ENCODE measurements at places on chromosomes 12 and 14.

DNA sequence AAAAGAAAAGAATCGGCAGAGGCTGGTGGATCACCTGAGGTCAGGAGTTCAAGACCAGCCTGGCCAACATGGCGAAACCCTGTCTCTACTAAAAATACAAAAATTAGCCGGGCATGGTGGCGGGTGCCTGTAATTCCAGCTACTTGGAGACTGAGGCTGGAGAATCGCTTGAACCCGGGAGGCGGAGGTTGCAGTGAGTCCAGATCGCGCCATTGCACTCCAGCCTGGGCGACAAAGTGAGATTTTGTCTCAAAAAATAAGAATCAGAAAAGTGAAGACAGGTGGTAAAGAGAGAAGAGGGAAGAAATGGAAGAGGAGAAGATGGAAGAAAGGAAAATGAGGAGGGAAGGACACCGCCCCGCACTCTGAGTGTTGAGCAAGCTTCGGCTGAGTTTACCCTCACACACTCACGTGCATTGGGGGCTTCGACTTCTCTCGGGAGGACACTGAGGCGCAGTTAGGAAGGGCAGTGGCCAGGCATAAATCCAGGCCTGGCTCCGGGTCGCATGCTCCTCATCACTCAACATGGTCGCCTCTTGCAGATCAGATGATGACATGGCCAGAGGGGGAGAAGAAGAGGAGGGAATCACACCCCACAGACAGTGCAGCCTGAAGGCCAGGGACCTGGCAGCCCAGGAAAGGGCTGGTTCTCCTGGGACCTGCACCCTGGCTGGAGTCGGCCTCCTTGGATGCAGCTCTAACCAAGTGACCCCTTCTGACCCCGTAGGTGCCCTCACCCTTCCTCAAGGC is 61.1 kb downstream of the PRMT8 start:
- no peak for DNase-seq

- DNase-seq: no peak
Observed at GRCh38 chr14:60420050-60420449, 65.8 kb downstream of the C14orf39 start.

DNA sequence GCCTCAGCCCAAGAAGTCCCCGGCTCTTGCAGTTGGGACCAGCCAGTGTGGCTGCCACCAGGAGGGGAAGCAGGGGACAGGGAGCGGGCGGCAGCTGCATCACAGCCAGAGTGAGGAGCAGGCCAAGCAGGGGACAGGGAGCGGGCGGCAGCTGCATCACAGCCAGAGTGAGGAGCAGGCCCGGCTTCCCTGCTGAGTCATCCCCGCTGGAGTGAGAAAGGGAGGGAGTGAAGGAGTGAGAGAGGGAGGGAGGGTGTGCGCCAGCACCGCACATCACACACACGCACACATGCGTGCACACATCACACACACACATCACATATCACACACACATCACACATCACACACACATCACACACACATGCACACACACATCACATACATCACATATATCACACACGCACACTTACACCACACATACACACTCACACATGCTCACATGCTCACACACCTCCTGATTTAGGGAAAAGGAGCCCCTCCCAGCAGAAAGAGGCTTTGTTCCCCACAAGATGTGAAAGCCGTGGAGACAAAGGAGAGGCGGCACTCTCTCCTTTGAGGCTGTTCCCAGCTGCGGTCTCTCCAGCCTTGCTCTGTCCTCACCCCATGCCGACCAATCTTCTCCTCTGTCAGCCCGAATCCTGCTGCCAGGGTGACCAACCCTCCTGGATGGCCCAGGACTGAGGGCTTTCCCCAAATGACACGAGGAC is 16.7 kb upstream of the ZDHHC22 start:
- peak; percentile 83 for DNase-seq

DNA sequence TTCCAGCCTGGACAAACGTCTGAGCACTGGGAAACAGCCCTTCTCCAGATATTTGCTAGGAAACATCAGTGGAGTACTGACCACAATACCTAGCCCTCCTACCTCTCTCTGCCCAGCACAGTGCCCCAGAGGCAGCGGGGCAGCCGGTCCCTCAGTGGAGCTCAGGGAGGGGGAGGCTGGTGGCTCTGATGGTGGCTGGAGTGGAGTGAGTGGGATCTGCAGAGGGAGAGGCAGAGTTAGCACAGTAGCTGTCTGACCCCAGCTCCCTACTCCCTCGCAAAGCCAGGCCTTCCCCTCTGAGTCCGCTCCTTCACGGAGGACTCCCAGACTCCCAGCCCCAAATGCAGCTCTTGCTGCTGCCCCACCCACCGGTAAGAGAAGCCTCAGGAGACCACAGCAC is 30.0 kb downstream of the NCKAP5L start:
- no peak for DNase-seq

DNA sequence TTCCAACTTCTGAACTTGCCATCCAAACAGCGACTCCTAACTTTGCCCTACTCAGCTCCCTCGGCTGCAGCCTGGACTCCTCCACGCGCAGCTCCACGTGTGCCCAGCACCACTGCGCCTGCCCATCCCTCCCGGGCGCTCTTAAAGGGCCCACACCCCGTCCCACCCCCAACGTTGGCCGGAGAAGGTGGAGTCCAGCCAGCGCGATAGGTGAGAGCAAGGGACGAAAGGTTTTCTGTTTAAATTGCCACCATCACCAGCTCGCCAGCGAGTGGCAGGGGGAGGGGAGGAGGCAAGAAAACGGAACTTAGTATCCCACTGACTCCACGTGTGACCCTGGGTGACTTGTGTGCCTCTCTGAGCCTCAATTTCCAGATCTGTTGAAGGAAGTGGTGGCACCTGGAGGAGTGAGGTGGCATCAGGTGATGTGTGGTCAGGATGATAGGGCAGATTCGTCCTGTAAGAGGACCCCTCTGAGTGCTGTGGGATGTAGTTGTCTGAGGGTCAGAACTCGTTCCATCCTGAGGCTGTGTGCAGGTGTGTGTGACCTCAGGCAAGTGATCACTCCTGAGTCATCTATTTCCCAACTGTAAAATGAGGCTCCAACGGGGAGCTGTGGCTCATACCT is 59.7 kb downstream of the TRPV4 start:
- no peak for DNase-seq

DNA sequence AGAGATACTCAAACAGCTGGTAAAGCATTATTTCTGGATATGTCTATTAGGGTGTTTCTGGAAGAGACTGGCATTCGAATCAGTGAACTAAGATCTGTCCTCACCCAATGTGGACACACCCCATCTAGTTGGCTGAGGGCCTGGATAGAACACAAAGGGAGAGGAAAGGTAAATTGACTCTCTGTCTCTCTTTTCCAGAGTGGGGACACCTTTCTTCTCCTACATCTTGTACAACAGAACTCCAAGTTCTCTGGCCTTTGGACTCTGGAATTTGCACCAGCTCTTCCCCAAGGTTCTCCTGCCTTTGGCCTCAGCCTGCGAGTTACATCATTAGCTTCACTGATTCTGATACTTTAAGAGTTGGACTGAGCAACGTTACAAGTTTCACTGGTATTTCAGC is 1253.9 kb downstream of the SLC16A7 start:
- DNase-seq: no peak

DNA sequence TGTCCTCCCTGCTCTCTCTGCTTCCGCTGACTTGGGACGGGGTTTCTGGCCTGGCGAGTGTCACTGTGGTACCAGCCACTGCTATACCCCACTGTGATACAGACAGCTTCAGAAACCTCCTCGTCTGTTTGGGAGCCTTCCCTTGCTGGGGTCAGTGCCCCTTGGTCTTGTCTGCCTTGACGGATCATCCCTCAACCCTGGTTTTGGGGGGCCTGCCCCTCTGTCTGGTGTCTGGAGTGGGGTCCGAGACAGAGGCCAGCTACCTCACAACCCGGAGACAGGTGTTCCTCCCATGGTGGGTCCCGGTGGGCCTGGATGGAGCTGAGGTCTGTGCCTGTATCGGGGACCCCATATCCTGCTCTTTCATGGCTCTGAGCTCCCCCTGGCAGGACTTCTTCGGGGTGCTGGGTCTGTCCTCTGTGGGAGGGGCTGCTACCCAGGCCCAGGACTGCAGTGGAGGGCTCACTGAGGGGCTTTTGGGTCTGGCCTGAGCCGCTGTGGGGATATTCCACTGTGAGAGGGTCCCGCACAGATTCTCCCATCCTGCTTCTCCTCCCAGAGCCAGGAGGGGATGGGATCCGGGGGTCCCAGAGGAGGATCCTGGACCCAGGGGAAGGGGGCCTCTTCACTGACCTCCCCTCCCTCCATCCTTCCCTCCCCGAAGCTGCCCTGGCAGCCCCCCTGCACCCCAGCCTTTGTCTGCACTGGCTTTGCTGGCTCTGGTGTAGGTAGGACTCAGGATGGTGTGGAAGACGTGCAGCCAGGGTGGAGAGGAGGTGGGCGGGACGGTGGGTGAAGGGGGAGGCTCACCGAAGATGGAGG is 365.5 kb downstream of the TMEM121 start:
- no peak for DNase-seq

DNA sequence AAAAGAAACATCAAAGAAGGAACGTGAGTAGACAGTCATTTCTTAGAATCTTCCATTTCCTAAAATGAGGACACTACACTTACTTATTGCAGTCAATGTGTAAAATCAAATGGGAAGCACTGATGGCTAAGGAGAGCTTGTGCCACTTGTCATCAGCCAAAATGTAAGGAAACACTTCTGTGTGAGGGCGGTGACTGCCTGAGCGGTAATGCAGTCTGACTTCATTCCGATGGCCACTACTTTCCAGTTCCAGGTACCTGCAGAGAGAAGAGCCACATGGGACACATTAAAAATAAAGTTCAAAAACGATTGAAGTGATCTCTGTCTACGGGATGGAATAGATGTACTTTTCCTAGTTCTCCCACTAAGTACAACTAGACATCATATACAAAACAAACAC is 96.3 kb downstream of the NELL2 start:
- no peak for DNase-seq

DNA sequence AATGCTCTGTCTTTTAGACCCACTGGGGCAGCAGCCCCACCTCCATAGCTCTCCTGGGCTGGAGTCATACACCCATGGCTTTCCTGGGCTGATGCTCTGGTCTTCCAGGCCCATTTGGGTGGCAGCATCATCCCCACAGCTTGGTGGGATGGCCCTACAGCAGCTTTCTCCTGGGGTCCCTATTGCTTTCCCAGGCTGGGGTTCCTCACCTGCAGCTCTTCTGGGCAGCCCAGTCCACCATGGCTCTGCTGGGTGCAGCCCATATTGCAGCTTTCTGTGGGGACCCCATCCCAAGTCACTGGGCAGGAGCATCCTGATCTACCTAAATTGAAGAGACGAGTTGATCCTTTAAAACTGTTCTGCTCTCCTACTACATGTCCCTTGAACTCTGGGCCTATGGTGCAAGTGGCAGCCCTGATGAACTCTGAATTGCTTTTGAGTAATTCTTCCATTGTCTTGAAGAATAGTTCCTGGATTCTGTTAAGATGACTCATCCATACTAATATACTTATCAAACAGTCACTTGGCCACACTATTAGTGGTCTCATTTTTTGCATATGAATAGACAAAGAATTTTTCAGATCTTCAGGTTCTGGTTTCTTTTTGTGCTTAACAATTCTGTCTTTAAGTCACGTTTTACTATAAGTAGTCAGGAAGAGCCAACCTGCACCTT is 390.1 kb downstream of the DPF3 start:
- no peak for DNase-seq

DNA sequence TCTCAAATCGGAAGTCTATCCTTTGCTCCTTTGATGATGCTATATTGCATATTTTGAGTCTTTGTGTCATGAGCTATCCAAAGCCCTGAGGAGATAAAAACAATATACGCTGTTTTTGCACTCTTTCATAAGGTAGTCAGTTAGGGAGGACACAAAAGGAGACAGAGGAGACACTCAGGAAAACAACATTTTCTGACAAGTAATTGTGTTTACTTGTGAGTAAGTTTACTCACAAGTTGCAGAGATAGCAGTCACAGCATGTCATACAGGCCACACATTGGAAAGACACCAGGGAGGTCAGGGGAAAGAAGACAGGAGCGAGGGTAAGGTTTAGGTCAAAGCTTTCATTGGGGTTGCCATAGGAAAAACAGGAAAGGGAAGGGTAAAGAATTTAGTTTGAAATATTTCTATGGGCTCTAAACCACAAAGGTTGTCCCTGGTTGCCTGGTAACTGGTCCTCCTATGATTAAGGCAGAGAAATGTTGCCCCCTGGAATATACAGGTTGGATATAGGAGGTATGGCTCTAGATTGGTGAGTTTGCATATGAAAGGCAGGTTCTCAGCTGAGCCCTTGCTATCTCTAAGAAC is 7.4 kb upstream of the GABARAPL1 start:
- DNase-seq: no peak

- DNase-seq: no peak
Observed at GRCh38 chr14:65080960-65081747, 21.2 kb downstream of the MAX start.

- no peak for DNase-seq
Observed at GRCh38 chr12:96249196-96250118, 55.3 kb downstream of the ELK3 start.

GRCh38 chr12:5746036-5746908 is 198.8 kb downstream of the ANO2 start:
- DNase-seq: no peak

DNA sequence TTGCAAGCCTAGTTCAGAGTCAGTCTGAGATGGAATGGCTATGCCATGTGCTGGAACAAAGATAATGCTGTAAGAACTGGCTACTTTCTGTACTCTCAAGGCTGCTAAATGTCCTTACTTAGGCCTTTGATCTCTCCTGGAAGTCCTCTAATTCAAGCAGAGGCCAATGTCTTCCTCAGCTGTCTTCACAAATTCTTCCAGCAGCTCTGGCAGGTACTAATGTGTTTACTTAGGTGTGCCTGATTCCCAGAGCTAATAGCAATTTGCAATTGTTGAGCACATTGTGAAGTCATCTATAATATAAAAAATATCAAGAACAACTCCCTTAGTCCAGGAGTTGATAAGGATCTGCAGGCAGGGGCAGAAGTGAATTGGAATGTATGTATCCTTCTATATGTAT is 3.8 kb upstream of the MYF5 start:
- no peak for DNase-seq

GRCh38 chr14:99689266-99690236 is 5.5 kb downstream of the CYP46A1 start:
- no peak for DNase-seq

GRCh38 chr14:103105580-103106150 is 11.1 kb downstream of the EXOC3L4 start:
- DNase-seq: no peak

GRCh38 chr12:121008347-121009098 is 7.8 kb downstream of the C12orf43 start:
- no peak for DNase-seq

DNA sequence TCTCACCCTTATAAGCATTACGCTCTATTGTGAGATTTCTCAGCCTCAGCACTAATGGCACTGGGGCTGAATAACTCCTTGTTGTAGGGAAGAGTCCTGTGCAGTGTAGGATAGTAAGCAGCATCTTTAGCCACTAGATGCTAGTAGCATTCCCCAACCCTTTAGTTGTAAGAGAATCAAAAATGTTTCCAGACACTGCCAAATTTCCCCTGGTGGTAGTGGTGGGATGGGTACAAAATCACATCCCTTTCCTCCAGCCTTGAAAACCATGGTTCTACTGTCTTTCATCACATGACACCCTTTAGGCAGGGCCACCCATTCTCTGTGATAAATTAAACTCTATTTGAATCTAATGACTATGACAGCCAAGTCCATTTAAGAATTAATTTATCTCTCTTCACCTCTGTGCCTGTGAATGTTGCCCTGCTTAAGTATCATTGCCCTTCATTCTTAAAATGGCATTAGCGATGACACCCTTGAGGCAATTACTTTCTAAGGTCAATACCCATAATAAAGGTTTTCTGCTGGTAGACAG is 199.4 kb downstream of the ANO4 start:
- no peak for DNase-seq

- DNase-seq: no peak
Observed at GRCh38 chr14:22390195-22390594, 198.8 kb downstream of the DAD1 start.

GRCh38 chr12:69247268-69248018 is 8.1 kb downstream of the CPSF6 start:
- no peak for DNase-seq
